CD14-positive monocyte (primary cell): ENCODE measurements at places on chromosomes 4 and X.

GRCh38 chr4:10305816-10306215 lies 151.4 kb downstream of the ZNF518B start:
- DNase-seq = no peak

- no peak for DNase-seq
Observed at GRCh38 chrX:72367516-72367915, 61.8 kb upstream of the CITED1 start.

- DNase-seq = no peak
Observed at GRCh38 chrX:12496343-12496742, 294.9 kb upstream of the PRPS2 start.

- no peak for DNase-seq
Observed at GRCh38 chrX:131262200-131262599, 26.9 kb downstream of the IGSF1 start.

- peak; percentile 69 for DNase-seq
Observed at GRCh38 chrX:49186125-49187027, at the start of gene PRICKLE3. Gene PRICKLE3, minus strand, starts transcription at chrX:49186373. Its CDS starts 76 bp downstream, at chrX:49186297.

DNA sequence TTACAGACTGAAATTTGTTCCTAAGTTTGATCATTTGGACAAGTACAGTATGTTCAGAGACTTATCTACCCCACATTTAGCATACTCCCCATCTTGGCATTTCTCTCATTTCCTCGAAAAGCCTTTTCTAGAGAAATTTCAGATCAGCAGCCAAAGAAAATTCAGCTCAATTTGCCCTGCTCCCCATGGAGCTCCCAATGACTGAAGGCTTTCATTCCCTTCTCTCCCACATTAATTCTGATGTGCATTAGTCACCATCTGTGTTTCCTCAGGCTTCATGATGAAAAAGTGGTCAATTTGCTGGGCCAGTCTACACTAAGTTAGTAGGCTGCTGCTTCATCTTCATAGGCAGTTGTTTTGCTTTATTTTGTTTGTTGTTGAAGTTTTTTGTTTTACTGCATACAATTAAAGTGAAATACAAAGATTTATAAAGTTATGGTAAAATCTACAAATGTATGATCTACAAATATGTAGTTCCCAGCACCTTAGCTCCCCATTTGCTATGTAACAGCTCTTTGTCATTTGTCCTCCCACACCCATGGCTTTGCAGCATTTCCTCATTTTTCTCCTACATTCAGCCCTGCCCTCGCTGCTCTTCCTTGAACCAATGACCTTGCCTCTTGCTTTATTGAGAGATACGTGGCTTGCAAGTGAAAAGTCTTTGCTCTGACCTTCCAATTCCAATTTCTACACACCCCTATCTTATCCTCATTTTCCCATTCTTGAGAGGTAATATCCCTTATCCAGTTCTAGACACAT lies 193.9 kb downstream of the ANAPC10 start:
- DNase-seq = no peak

- DNase-seq = no peak
Observed at GRCh38 chr4:184282251-184282713, 64.6 kb upstream of the ENPP6 start.

DNA sequence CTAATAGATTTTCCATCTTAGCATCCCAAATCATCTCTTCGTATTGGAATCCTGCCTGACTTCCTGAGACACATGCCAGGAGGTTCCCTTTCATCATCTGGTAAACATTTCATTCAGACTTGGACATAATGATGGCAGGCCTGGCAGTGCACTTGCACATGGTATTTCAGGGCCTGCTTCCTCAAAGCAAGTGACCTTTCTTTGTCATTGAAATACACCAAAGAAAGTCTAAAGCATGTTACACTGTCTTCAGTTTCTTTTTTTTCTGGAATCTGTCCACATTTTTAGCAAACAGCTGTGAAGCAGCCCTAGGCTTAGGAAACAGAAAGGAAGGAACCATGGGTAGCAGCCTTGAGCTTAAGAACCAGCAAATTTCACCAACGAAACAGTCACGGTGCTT lies 205.9 kb upstream of the VCX start:
- DNase-seq = no peak
